Fibroblast of lung (primary cell): ENCODE measurements at places on chromosomes 1 and 21.

GRCh38 chr21:41868062-41868710, 11.0 kb downstream of the PRDM15 start:
- DNase-seq: no peak

DNA sequence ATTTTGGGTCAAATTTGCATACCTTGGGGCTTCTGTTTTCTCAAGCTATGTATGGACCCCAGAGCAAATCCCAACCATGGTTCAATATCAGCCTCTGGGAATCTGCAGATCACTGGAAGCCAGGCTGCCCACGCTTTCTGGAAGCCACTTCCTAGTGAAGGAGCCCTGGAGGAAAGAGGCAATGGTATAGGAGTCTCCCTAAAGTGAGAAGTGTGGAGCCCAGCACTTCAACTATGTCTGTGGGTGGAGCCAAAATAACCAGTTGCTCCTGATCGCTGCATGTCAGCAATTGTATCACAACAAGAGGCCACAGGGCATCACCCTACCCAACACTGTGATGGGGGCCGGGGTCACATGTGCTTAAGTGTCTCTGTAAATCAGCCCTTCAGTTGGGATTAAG, 26.9 kb downstream of the ETS2 start:
- DNase-seq: no peak

GRCh38 chr1:243723458-243724043, 126.5 kb downstream of the AKT3 start:
- no peak for DNase-seq

DNA sequence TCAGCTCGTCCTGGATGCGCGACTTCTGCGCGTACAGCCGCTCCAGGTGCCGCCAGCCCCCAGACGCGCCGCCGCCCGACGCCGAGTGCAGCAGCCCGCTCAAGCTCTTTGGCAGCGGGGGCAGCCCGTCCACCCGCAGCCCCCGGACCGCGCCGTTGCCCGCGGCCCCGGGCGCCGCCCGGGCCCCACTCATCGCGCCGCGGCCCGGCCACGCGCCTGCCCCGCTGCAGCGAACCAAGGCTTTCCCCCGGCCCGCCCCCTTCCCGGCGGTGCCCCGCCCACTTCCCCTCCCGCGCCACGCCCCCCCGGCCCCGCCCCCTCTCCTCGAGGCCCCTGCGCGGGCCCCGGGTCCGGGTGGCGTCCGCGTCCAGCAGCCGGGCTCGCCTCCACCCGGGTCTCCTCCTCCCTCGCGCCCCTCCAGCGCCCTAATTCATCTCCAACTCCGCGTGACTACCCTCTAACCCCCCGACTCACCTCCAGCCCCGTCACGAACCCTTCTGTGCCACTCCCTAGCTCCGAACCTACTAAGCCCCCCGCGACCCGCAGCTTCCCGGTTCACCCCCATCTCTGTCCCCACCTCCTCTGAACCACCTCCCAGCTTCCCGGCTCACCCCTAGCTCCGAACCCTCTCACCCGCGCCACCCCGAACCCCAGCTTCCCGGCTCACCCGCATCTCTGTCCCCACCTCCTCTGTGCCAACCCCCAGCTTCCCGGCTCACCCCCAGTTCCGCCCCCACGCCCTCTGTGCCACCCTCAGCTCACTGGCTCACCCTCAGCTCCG, at the start of gene FAM89A:
Gene FAM89A (minus strand): TSS at position 236 of the 781 bp plus-strand sequence. CDS start 43 bp downstream, at position 193.
- DNase-seq: peak; percentile 28

DNA sequence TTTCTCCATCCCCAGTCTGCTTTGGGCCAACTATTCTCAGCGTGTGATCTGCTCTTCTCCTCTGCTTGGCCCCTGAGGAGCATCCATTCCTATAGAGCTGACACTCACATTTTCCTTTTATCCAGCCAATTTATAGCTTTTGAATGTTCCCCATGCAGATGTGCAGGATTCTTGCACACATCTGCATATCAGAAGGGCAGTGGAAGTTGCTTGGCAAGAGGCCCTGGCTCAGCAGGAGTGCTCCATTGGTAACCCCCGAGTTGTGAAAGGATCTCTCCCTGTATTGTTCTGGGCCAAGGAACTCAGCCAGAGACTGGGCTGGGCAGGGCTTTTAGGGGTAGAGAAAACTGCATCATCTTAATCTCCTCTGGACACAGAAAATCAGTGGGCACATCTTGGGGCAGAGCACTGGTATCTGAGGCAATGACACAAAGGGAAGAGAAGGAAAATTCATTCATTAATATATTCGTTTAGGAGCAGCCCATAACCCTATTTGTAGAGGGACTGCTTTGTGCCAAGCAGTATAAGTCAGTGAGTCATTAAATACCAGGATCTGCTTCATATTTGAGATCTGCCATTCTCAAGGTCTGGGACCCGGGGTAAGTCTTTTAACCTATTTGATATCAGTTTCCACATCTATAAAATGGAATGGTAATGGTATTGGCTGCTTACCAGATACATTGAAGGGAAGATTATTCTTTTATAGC, 31.0 kb upstream of the BEND5 start:
- no peak for DNase-seq

DNA sequence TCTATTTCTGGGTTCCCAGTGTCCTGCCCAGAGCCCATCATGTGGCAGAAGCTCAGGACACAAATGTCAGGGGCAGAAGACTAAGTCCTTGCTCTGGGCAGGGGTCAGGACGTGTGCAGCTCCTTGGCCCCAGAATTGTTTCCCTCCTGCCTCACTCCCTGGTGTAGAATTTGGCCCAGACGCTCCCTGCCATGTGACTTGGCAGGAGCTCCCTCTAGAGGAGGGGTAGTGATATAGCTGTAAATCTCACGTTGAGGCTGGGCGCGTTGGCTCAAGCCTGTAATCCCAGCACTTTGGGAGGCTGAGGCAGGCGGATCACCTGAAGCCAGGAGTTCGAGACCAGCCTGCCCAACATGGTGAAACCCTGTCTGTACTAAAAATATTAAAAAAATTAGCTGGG, 91.2 kb downstream of the UBIAD1 start:
- DNase-seq: no peak

DNA sequence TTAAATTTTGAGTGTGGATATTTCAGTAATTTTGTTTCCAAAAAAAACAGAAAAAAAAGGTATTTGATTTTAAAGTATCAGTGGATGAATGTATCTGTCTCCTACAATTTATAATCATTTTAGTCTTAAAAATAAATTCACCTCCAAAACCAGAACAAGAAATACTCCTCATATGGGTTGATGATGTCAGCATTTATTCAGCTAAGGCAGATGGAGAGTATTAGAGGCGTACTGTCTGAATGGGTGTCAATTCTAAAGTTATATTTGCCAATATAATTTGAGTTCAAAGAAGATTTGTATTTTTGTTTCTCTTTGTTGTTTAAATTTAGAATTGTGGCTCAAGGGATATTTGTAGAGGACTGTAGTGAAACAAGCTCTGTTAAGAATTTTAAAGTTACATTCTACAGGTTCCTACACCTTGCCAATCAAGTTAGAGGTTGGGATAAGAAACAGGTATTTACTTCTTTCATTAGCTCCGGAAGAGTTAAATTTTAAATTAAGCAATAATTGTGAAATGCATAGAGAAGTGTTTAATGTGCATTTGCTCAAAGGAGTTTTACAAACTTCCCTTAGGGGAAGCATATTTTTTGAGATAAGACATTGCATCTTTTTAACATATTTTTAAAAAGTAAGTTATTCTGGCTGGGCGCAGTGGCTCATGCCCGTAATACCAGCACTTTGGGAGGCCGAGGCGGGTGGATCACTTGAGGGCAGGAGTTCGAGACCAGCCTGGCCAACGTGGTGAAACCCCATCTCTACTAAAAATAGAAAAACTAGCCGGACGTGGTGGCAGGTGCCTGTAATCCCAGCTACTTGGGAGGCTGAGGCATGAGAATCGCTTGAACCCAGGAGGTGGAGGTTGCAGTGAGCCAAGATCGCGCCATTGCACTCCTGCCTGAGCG, 1.2 kb downstream of the PLA2G4A start:
- DNase-seq: no peak

DNA sequence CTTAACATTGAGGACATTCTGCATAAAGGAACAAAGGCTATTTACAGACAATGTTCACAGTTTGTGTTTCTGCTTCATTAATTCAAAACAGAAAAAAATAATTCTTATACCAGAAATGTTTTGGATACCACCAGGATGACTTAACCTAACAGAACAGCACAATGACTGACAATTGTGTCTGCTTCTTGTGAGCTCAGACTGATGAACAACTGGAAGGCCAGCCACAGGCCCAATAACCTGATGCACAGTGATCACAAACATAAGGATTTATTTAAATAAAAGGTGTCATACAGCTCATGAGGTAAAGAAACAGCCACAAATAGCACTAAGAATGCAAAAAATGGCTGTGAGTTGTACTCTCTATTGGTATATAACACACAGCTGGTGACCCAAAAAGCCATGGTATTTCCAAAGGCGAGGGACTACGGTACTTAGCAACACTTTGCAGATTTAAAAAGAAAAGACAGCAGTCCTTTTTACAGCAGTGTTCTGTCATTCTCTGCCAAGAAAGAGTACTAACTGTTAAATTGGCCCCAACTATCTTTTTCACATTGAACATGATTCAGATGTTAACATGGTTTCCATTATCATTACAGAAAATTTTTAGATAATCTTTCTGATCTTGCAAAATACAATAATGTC, 32.1 kb upstream of the DDAH1 start:
- peak; percentile 73 for DNase-seq

DNA sequence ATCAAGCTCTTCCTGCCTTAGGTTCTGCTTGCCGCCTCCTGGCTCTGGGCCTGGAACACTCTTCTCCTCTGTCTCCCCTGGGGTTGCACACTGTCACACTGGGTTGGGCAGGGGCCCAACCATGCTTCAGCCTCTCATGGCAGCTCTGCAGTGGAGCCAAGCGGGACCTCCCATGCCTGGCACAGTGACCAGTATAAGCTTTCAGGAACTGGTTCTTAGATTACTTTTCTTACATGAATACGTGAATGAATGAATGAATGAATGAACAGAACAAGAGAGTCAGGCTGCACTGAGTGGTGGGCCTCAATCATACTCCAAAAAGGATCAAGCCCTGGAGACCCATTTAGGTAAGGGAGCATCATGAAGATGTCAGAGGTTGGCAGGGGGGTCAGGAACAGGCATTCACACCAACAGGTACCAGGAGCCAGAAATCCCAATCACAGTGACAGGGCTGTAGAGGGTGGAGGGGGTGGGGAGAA, 30.8 kb upstream of the TMEM125 start:
- no peak for DNase-seq

- DNase-seq: no peak
Measured at GRCh38 chr1:218123968-218124367, 161.1 kb upstream of the RRP15 start.

- DNase-seq: peak; percentile 63
Measured at GRCh38 chr1:185360714-185361113, 43.7 kb upstream of the IVNS1ABP start.

DNA sequence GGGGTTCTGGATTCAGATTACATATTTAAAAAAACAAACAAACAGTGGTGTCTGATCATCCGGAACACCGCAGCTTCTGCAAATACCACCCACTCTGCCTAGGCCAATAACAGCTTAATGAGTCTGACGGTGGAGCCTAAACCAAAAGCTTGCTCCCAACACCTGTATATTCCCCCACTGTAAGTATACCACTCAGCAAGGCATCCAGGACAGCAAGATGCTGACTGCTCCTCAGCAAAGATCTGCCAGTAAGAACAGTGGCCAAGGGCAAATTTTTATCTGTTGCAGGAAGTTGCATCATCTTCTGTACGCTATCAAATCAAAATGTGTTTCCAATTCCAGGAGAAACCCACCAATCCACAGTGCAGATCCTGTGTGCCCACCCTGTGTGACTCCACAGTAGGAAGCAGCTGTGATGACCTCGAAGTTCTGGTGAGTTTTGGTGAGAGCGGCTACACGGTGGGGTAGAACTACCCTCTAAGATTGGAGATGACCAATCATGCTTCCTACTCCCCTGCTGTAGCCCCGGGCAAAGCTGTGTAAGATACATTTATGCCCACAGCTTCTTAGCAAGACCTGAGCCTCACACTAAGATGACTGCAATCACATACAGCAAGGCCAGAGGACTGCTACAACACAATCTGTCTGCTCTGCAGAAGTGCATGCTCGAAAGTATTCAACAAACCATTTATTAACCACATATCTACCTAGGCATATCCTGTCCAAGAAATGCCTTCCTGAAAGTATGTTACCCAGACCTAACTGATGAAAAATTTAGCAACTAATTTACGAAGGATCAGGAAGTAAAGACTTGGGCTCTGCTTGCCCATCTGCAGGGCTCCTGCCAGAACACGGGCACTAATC, 30.5 kb downstream of the SIPA1L2 start:
- no peak for DNase-seq

DNA sequence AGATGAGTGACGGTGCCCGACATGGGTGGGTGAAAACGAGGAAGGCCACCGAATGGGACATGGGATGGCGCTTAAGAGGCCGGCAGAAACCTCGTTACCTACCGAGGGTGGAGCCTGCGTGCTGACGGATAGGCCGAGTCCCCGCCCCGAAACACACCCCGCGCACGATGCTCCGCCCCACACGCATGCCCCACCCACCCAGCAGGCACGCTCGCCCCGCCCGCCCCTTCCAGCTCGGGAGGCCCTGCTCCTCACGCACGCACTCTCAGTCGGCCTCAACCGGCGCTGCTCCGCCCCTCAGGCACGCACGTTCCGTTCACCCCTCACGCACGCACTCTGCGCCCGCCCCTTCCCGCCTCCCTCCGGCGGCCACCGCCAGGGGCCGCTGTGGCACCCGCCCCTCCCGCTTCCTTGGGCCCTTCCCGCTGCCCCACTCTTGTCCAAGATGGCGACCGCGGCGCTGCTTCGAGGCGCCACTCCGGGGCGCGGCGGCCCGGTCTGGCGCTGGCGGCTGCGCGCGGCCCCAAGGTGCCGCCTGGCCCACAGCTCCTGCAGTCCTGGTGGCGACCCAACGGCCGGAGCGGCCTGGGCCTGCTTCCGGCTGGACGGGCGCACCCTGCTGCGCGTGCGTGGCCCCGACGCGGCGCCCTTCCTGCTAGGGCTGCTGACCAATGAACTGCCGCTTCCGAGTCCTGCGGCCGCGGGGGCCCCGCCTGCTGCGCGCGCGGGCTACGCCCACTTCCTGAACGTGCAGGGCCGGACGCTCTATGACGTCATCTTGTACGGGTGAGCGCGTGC, at the start of gene IBA57:
Gene IBA57 (plus strand): TSS at position 433 of the 798 bp plus-strand sequence. CDS start 13 bp downstream, at position 446.
- DNase-seq: peak; percentile 98

GRCh38 chr1:192311281-192311680, 5.5 kb upstream of the RGS21 start:
- DNase-seq: peak; percentile 83

DNA sequence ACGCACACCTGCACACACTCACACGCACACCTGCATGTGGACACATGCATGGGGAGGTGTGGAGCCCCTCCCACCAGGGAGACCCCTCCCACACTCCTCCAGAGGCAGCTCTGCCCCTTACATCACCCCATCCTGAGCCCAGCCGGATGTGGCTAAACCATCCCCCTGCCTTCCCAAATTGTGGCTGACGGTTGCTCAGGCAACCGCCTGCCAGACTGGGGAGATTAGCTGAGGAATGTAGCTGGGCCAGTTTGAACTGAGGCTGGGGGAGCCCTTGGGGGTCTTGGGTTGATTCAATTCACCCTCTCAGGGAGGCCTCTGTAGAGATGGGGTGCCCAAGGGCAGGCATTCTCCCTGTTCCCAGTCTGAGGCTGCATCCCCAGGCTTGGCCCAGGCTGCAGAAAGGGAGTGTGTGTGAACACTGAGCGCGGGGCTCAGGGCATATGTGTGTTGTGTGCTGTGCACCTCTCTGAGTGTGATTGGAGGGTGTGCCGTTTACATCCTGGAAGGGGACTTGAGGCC, 12.9 kb downstream of the PTPRU start:
- DNase-seq: no peak
